H1 (cell line): ENCODE measurements at places on chromosomes 4 and X. TPM values are rescaled to one million over a fixed set of nuclear protein-coding genes. Genes with fewer than 3 reads are reported as not detected.

DNA sequence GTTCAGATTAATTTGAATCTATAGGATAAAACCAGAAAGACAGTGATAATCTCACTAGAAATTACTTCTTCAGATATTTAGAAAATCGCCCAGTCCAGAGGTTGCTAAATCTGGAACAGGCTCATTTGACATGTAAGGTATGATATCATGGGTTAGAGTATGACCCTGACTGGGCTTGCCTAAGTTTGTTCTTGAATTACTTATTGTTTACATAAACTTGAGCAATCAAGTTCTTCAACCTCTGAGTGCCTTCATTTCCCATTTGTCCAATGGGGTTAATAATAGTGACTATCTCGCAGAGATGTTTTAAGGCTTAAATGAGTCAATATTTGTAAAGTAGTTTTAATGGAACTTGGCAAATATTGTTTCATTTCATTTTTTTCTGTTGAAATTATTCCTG is 1947.6 kb upstream of the IGFBP7 start:
- no peaks in the 10 kb centered on the region for H3K27me3 ChIP-seq
- no peaks in the 10 kb centered on the region for H3K4me1 ChIP-seq
- no peak overlapping the region for H3K27ac ChIP-seq
- no peak for DNase-seq

- H3K27ac ChIP-seq: peak overlapping the region; percentile 29; the same call in 1 of the 2 replicates
- peak; percentile 56 for DNase-seq
- H3K36me3 ChIP-seq: no peaks in the 10 kb centered on the region; the same call in 1 of the 2 replicates
- peaks cover 6% of the 10 kb centered on the region for H3K27me3 ChIP-seq
- peak overlapping the region; percentile 27; the same call in 1 of the 2 replicates for H3K4me3 ChIP-seq
These were observed 230.4 kb downstream of the CRLF2 start for GRCh38 chrX:981791-982626.

- no peaks in the 10 kb centered on the region for H3K4me1 ChIP-seq
- no peak for DNase-seq
- no peaks in the 10 kb centered on the region for H3K27me3 ChIP-seq
- no peaks in the 10 kb centered on the region for H3K36me3 ChIP-seq
- H3K27ac ChIP-seq: no peak overlapping the region
These were observed 178.5 kb downstream of the PAPSS1 start for GRCh38 chr4:107541511-107541910.

GRCh38 chr4:75666299-75666698 is 6.9 kb downstream of the G3BP2 start:
- DNase-seq: no peak
- no peaks in the 10 kb centered on the region for H3K27me3 ChIP-seq
- H3K27ac ChIP-seq: no peak overlapping the region
- no peaks in the 10 kb centered on the region; the same call in 1 of the 2 replicates for H3K36me3 ChIP-seq
- H3K4me3 ChIP-seq: no peak overlapping the region

DNA sequence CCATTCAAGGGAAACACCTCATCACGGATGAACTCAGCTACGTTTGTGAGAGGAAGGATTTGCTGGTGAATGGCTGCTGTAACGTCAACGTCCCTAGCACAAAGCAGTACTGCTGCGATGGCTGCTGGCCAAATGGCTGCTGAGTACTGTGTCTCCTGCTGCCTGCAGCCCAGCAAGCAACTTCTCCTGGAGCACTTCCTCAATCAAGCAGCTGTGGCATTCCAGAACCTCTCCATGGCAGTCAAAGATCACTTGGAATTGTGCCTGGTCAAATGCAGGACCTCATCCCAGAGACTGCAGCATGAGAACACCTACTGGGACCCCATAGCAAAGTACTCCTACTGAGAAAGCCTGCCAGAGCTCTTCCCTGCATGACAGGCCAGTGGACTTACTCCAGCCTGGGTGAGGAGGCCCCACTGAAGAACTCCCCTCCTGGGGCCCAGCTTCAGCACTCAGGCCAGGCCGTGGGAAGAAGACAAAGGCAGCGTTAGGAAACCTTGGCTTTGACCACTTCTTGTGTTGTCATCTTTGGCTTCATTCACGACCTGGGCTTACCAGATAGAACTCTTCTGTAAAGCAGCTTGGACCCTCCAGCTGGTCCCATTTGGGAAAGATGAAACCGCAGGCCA is 244.3 kb downstream of the RBMX2 start:
- DNase-seq: no peak
- no peak overlapping the region for H3K27ac ChIP-seq
- H3K4me3 ChIP-seq: no peak overlapping the region
- H3K27me3 ChIP-seq: no peaks in the 10 kb centered on the region
- no peaks in the 10 kb centered on the region for H3K36me3 ChIP-seq

GRCh38 chrX:13311560-13311959 is 8.3 kb downstream of the ATXN3L start:
- H3K4me1 ChIP-seq: no peaks in the 10 kb centered on the region
- no peaks in the 10 kb centered on the region for H3K27me3 ChIP-seq
- no peak for DNase-seq
- H3K4me3 ChIP-seq: no peak overlapping the region

- no peak overlapping the region for H3K4me3 ChIP-seq
- H3K4me1 ChIP-seq: no peaks in the 10 kb centered on the region
- no peaks in the 10 kb centered on the region for H3K27me3 ChIP-seq
- no peak overlapping the region for H3K27ac ChIP-seq
- no peaks in the 10 kb centered on the region for H3K36me3 ChIP-seq
These were observed 4.6 kb upstream of the GPR34 start for GRCh38 chrX:41684138-41684537.

- no peak for DNase-seq
- H3K27ac ChIP-seq: no peak overlapping the region
- H3K27me3 ChIP-seq: no peaks in the 10 kb centered on the region
- no peaks in the 10 kb centered on the region for H3K36me3 ChIP-seq
- no peak overlapping the region for H3K4me3 ChIP-seq
These were observed 81.0 kb downstream of the SORBS2 start for GRCh38 chr4:185730849-185731608.

DNA sequence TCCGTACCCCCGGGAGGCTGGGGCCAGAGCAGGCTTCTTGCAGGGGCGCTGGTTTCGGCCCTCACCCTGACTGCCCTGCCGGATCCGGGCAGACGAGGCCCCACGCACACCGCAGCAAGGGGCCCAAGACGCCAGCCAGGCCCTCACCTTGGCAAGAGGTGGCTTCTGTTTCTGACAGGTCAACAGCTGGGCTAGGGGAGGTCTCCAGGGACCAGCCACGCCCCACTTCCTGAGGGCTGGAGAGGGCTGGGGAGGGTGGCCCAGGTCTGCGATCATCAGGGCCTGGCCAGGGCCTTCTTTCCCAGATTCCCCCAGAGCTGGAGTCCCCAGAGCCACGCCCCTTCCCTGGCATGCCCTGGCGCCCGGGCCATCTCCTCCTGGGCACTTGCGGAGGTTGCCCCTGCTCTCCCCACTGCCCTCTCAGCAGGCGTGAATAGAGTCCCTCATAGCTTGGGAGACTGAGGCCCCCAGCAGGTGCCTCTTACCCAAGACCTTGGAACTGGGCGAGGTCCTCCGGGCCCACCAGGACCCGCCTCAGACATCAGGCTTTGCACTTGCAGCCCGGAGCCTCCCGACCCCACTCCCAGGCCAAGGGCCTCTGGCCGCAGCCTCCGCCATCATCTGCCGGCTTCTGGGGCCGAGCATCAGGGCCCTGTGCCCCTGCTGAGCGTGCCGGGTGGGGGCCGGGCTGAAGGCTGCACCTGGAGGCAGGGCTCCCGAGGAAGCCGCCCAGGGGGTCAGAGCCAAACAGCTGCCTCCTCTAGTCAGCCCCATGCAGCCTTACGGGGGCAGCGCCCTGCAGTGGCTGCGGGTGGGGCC is 6.3 kb upstream of the FGFR3 start:
- H3K4me1 ChIP-seq: no peaks in the 10 kb centered on the region
- no peak overlapping the region for H3K4me3 ChIP-seq
- H3K27ac ChIP-seq: no peak overlapping the region
- H3K36me3 ChIP-seq: no peaks in the 10 kb centered on the region

GRCh38 chrX:1475881-1476280 is 23.2 kb upstream of the ASMTL start:
- peak; percentile 16 for DNase-seq
- no peaks in the 10 kb centered on the region for H3K36me3 ChIP-seq
- no peak overlapping the region for H3K4me3 ChIP-seq
- no peaks in the 10 kb centered on the region for H3K27me3 ChIP-seq
- H3K27ac ChIP-seq: no peak overlapping the region
- H3K4me1 ChIP-seq: no peaks in the 10 kb centered on the region

GRCh38 chrX:132843363-132843762 is 115.1 kb downstream of the HS6ST2 start:
- no peak overlapping the region for H3K4me3 ChIP-seq
- H3K4me1 ChIP-seq: no peaks in the 10 kb centered on the region
- H3K36me3 ChIP-seq: no peaks in the 10 kb centered on the region
- H3K27ac ChIP-seq: no peak overlapping the region
- H3K27me3 ChIP-seq: no peaks in the 10 kb centered on the region

DNA sequence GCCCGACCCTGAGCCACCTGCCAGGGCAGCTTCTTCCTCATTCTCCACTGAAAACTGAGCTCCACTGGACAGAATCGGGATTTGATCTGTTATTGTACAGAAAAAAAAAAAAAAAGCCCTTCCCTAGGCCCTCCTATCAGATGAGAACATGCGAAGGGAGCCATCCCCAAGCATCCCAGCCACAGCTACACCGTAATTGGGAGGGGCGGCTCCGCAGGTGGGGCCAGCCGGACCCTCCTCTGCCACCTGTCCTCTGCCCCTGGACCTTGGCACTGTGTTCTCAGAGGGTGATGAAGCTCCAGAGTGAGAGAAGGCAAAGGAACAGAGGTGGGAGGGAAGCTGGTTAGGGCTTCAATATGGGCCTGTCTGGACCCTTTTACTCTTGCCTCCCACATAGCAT is 240.0 kb upstream of the PSAPL1 start:
- no peak for DNase-seq
- H3K4me3 ChIP-seq: no peak overlapping the region
- H3K27ac ChIP-seq: no peak overlapping the region
- no peaks in the 10 kb centered on the region for H3K36me3 ChIP-seq
- H3K27me3 ChIP-seq: no peaks in the 10 kb centered on the region

DNA sequence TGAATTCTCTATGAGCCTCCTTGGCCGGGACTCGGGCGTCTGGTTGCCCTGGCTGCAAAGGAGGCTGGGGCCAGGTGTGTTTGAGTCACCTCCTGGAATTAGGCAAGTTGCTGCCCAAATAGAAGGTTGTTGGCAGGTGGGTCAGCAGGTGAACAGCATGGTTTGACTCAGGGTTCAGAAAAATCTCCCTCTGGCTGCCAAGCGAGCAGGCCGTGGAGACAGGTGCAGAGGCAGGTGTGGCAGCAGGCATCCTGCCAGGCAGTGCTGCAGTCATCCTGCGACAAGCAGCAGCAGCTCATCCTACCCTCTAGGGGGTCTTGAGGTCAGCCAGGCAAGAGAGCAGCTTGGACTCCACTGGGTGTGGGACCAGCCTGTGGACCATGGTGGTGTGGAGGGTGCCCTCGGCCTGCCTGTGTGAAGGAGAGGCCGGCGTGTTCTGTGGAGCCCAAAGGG is 8.2 kb downstream of the MSANTD1 start:
- H3K4me1 ChIP-seq: no peaks in the 10 kb centered on the region
- H3K27ac ChIP-seq: no peak overlapping the region
- no peaks in the 10 kb centered on the region for H3K27me3 ChIP-seq
- no peak overlapping the region for H3K4me3 ChIP-seq

- no peak overlapping the region for H3K4me3 ChIP-seq
- no peak for DNase-seq
- H3K27ac ChIP-seq: no peak overlapping the region; the same call in none of the 2 replicates
- peaks cover 3% of the 10 kb centered on the region; the same call in 1 of the 2 replicates for H3K36me3 ChIP-seq
These were observed 79.3 kb downstream of the CLDN22 start for GRCh38 chr4:183240581-183241321.

- H3K4me3 ChIP-seq: no peak overlapping the region
- DNase-seq: no peak
- H3K27ac ChIP-seq: no peak overlapping the region
- H3K36me3 ChIP-seq: no peaks in the 10 kb centered on the region
- H3K4me1 ChIP-seq: no peaks in the 10 kb centered on the region
- no peaks in the 10 kb centered on the region for H3K27me3 ChIP-seq
These were observed 357.5 kb downstream of the RAPGEF2 start for GRCh38 chr4:159460371-159460770.

GRCh38 chr4:139146926-139147629 is 29.9 kb downstream of the ELF2 start:
- H3K36me3 ChIP-seq: no peaks in the 10 kb centered on the region
- DNase-seq: no peak
- no peaks in the 10 kb centered on the region for H3K27me3 ChIP-seq
- H3K4me1 ChIP-seq: peaks cover 21% of the 10 kb centered on the region
- H3K4me3 ChIP-seq: no peak overlapping the region
- H3K27ac ChIP-seq: no peak overlapping the region

GRCh38 chr4:24809815-24810405 is 14.5 kb downstream of the SOD3 start:
- H3K36me3 ChIP-seq: no peaks in the 10 kb centered on the region
- no peaks in the 10 kb centered on the region for H3K27me3 ChIP-seq
- H3K27ac ChIP-seq: no peak overlapping the region
- H3K4me1 ChIP-seq: peaks cover 4% of the 10 kb centered on the region; the same call in 1 of the 2 replicates
- no peak overlapping the region for H3K4me3 ChIP-seq
- no peak for DNase-seq

DNA sequence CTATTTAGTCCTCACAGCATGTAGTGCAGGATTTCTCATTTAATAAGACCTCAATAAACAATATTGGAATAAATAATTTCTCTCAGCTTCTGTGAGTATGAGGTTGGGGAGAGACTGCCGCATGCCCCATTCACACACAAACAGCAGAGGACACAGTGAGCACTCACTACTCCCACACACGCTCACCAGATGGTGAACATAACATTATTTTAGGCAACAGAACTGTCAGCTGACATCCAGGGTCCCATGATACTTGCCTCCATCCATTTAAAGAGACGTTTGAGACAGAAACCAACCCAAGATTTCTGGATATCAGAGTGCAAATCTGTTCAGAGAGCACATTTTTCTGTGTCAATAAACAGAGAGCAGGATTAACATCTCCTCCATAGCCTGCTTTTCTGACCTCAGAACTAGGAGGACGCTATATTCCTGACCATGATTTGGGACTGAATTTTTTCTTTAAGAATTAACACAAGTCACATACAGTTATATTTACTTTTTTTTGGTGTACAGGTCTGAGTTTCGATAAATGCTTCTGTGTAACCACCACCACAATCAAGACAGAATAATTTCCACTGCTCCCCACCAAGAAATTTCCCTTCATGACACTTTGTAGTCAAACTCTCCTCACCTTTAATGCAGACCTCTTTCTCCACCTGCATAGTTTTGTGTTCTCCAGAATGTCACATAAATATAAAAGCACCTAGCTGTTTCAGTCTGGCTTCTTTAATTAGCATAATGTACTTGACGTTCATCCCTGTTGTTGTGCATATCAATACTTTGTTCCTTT is 16.7 kb downstream of the GPRIN3 start:
- no peaks in the 10 kb centered on the region for H3K36me3 ChIP-seq
- no peaks in the 10 kb centered on the region for H3K4me1 ChIP-seq
- no peak for DNase-seq
- no peak overlapping the region for H3K4me3 ChIP-seq
- no peak overlapping the region for H3K27ac ChIP-seq
- H3K27me3 ChIP-seq: no peaks in the 10 kb centered on the region

The FAM47E gene
- 1.3 and 1.7 TPM in 2 replicates for total RNA-seq

The IL15 gene
- total RNA-seq: 0.61 and 0.69 TPM in 2 replicates

The ZNF630 gene
- 2.2 and 2.9 TPM in 2 replicates for total RNA-seq

The VEGFC gene
- total RNA-seq: 0.96 and 1.4 TPM in 2 replicates

The CENPVL2 gene
- total RNA-seq: 2.9 and 3.2 TPM in 2 replicates

The DRP2 gene
- 0.20 and 0.25 TPM in 2 replicates for total RNA-seq

The PHOX2B gene
- not detected in 2 replicates for total RNA-seq

The TCEAL7 gene
- 11.6 and 12.9 TPM in 2 replicates for total RNA-seq
